ENCODE measurements at places on chromosomes 4 and X. TPM values are rescaled to one million over a fixed set of nuclear protein-coding genes. Genes with fewer than 3 reads are reported as not detected.

P2RY8 gene
- total RNA-seq: 1.5 TPM

DCAF12L2 gene
- not detected for total RNA-seq

ARX gene
- not detected for total RNA-seq

PCDH10 gene
- total RNA-seq: 0.48 TPM

PRR32 gene
- 0.89 TPM for total RNA-seq

CCDC158 gene
- 0.81 TPM for total RNA-seq

NUP62CL gene
- total RNA-seq: 1.3 TPM

KLHL8 gene
- 11.2 TPM for total RNA-seq

MAP3K15 gene
- not detected for total RNA-seq

USP17L10 gene
- total RNA-seq: not detected

DEFB131A gene
- not detected for total RNA-seq

HSD17B13 gene
- total RNA-seq: 0.38 TPM

OR13H1 gene
- total RNA-seq: not detected

FGF2 gene
- 9.8 TPM for total RNA-seq

CENPVL2 gene
- not detected for total RNA-seq

ART3 gene
- total RNA-seq: 57.0 TPM

TRIM60 gene
- total RNA-seq: not detected

TNMD gene
- total RNA-seq: 2.6 TPM

ABCG2 gene
- 4.4 TPM for total RNA-seq

FAM236B gene
- not detected for total RNA-seq

GPRASP2 gene
- 17.7 TPM for total RNA-seq

CETN2 gene
- 22.3 TPM for total RNA-seq

REELD1 gene
- 0.22 TPM for total RNA-seq

NSUN7 gene
- total RNA-seq: not detected

GRPR gene
- total RNA-seq: 0.32 TPM

ADAM29 gene
- total RNA-seq: not detected

GPM6B gene
- 2.0 TPM for total RNA-seq

SPANXA1 gene
- total RNA-seq: not detected

GAR1 gene
- total RNA-seq: 7.9 TPM

CT47A1 gene
- not detected for total RNA-seq

EMCN gene
- total RNA-seq: 27.5 TPM

GYPA gene
- total RNA-seq: 0.48 TPM

RASL11B gene
- 23.8 TPM for total RNA-seq

LPAR4 gene
- total RNA-seq: 0.40 TPM

AMER1 gene
- 3.9 TPM for total RNA-seq

NXF3 gene
- total RNA-seq: 0.19 TPM

SH3TC1 gene
- total RNA-seq: 16.5 TPM

DAPP1 gene
- 0.43 TPM for total RNA-seq

KIF4A gene
- 0.38 TPM for total RNA-seq

OTUD4 gene
- 26.7 TPM for total RNA-seq

RTL5 gene
- total RNA-seq: 6.3 TPM

MID1 gene
- total RNA-seq: 35.7 TPM

DCAF8L2 gene
- total RNA-seq: not detected

LRRC66 gene
- total RNA-seq: 0.86 TPM

NWD2 gene
- total RNA-seq: not detected

ZAR1 gene
- total RNA-seq: not detected

EDA2R gene
- 5.7 TPM for total RNA-seq

PRKX gene
- total RNA-seq: 3.8 TPM

EGFL6 gene
- total RNA-seq: 0.24 TPM

ARSD gene
- 15.7 TPM for total RNA-seq

MGARP gene
- total RNA-seq: 0.81 TPM

MAGEB1 gene
- total RNA-seq: not detected

LONRF3 gene
- total RNA-seq: 1.5 TPM

USP26 gene
- total RNA-seq: not detected

TGIF2LX gene
- total RNA-seq: not detected

CNGA1 gene
- total RNA-seq: 0.89 TPM

All from cardiac septum (tissue), 1 donor.